MV-4-11 (cell line): ENCODE measurements at places on chromosomes 16 and 17.

DNA sequence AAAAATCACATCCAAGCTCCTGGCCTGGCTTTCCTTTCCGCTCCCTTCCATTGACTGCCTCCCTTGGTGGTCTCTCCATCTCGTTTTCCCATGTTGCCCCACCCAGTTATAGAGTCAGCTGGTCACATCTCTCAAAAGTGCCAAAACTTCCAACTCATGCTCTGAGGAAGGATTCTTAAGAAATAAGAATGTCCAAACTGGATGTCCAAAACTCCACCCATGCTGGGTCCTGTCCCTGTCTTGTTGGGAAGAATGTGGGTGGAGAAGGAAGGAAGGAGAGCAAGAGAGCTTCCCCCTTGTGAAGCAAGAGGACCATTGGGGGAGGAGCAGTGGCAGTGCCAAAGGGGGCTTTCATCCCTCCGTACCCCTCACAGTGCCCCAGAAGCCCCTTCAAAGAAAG is 44.6 kb upstream of the MAP3K14 start:
- no peak for DNase-seq

DNA sequence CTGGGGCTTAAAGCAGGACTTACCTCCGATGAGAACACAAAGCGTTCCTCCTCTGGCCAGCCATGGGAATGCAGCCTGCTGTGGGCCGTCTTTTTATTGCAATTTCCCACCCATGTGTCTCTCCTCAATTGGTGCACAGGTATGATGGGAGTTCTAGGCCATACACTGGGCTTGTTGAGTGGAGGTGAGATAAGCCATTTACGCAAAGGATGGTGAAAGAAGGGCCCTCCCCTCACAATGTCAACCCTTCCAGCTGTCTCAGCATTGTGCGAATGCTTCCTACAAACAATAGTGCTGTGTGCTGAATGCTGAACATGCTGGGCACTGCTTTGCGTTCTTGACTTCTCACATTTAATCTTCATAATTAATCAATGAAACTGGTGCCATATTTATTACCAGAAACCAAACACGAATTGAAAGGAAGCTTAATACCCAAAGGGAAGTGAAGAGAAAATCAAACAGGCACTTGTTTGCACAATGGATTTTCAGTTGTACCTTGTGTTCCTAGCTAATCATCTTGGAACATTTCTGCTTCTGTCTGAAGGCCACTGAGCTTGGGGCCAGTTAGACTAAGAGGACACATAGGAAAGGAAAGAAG is at the start of gene GP2:
Gene GP2 (minus strand): TSS at position 70 of the 598 bp plus-strand sequence. CDS start 1,082 bp downstream, outside the sequence.
- no peak for DNase-seq

DNA sequence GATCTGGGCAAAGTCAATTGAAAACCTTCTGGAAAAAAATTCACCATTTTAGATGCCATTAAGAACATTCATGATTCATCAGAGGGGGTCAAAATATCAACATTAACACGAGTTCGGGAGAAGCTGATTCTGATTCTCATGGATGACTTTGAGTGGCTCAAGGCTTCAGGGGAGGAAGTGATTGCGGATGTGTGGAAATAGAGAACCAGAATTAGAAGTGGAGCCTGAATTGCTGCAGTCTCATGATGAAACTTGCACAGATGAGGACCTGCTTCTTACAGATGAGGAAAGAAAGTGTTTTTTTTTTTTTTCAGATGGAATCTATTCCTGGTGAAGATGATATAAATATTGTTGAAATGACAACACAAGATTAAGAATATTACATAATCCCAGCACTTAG is 12.9 kb downstream of the ITGAX start:
- peak; percentile 95 for DNase-seq

GRCh38 chr17:66491665-66492064 is 189.3 kb downstream of the PRKCA start:
- DNase-seq, result no peak

- peak; percentile 74 for DNase-seq
Observed at GRCh38 chr17:78986649-78987328, 7.1 kb upstream of the LGALS3BP start.

DNA sequence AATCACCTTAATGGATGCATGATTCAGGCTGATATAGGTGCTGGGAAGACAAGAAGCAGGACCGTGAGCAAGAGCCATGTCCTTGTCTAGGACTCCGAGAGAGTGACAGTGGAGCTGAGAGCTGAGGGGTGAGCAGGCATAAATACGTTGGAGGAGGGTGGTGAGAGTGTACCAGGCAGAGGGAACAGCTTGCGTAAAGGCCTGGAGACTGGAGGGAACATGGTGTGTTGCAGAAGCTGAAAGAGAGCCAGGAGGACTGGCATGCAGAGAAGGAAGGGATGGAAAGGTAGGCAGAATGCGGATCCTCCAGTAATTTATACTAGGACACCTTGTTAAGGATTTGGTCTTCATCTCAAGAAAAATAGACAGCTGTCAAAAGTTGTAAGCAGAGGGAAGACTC is 653.2 kb downstream of the HS3ST4 start:
- no peak for DNase-seq

GRCh38 chr16:80047842-80048241 is 447.3 kb upstream of the MAF start:
- DNase-seq, result no peak

DNA sequence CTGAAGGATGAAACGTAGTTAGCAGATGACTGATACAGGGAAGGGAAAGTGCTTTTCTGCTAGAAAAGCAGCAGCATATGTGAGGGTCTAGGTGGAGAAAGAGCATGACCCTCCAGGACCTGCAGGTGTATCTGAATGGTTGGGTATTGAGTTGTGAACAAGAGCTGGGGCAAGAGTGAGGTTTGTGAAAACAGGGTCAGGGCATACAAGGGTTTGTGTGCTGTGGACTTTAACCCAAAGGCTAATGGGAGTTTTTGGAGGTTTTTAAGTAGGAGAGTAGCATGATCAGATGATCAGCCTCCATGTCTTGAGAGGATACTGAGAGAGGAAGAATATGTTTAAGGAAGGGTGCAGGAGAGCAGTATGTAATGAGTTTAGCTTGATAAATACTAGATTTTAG is 6.1 kb upstream of the CMTM1 start:
- no peak for DNase-seq

GRCh38 chr16:54546521-54546920 is 259.9 kb upstream of the IRX3 start:
- no peak for DNase-seq

DNA sequence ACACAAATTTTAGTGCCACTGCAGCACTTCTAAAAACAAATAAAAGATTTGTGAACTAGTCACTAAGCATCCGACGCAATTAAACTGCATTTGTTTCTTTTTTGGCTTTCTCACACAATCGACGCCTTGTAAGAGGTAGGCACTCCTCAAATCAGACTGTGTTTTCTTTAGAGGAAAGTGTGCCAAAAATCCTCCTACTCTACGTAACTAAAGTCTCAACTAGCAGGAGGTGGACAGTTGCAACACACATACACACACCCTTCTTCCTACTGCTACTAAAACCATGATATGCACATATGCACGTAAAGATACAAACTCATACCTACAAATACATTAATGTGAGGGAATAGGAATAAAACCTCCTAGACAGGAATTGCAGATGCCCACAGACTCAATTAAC is 844.7 kb upstream of the SOX9 start:
- no peak for DNase-seq
